ENCODE measurements at places on chromosomes 7 and 10.
A peak's percentile ranks its signal among the peaks of the same experiment; 100 is the strongest.

- DNase-seq: no peak
These were observed 58.2 kb downstream of the SRPK2 start for GRCh38 chr7:105330526-105330925.

DNA sequence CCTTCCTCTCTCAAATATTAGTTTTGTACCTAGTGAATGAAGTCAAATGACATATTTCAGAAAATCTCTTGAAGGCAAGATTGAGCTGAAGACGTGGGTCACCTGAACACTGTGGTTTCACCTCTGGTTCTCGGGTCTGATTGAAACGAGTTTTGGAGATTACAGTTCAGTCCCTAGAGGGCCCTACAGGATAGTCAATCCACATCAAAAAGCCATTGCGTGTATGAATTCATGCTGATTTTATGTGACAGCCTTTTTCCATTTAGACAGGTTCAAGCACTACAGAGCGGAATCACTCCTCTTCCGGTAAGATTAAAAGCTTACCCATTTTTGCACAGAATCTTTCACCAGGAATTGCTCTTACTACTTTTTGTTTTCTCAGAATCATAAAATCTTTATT lies 62.2 kb downstream of the VIM start:
- DNase-seq: peak; percentile 40

GRCh38 chr10:126722726-126723125 lies 52.2 kb upstream of the C10orf90 start:
- DNase-seq: no peak

- peak; percentile 96 for DNase-seq
These were observed 1.2 kb downstream of the JAZF1 start for GRCh38 chr7:28179120-28180030.

- no peak for DNase-seq
These were observed 102.4 kb upstream of the SVIL start for GRCh38 chr10:29737074-29737593.

DNA sequence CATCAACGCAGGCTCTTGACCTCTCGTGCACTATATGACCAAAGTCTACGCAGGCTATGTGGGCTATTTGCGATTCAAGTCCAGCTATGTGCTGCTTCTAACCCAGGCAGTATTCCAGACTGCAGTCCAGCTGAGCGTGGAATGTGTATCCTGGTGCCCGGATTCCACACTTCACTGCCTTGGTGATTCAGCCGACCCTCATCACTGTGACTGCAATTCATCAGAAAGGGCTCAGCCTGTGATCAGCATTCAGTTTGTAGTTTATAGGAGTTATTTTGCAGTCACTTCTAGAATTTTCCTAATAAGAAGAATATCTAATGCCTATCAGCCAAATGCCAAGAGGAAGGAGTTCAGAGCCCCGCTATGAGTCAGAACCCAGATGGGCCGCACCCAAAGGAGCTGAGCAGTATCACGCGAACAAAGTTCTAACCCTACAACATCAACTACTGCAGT lies 119.8 kb upstream of the LANCL2 start:
- DNase-seq: no peak

GRCh38 chr7:113790025-113790424 lies 128.8 kb downstream of the PPP1R3A start:
- DNase-seq: no peak

DNA sequence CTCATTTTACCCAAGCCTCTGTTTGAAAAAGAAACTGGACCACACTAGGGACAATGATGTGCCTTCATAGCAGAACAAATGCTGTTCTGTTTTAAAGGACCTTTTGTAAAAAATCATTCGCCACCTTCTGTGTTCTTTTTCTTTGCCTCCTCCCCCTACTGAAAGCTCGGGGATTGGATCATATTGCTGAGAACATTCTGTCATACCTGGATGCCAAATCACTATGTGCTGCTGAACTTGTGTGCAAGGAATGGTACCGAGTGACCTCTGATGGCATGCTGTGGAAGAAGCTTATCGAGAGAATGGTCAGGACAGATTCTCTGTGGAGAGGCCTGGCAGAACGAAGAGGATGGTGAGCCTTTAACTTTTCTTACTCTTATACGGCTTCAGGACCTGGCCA lies 62.2 kb downstream of the POLL start:
- no peak for DNase-seq

GRCh38 chr7:20607216-20607615 lies 8.3 kb upstream of the ABCB5 start:
- no peak for DNase-seq

GRCh38 chr7:6453734-6454133 lies 6.0 kb upstream of the DAGLB start:
- no peak for DNase-seq
